CD4-positive, alpha-beta T cell treated with Interleukin-6 for 4 hours (primary cell): ENCODE measurements at places on chromosomes 4 and X.

DNA sequence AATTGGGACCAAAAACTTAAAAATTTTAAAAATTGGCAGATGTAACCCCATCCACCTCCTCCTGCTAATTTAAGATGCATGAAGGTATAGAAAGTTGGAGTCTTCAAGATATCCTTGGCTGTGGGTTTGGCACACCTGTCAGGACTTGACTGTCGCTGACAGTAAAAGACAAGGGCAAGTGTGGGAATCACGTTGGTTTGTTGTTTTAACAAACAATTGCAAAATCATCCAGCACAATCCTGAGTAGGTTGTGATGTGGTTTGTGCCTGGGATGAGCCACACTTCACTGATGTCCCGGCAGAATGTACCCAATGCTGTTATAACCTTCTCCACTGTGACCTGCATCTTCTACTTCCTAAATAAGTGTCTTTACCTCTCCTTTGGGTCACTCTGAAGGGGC is 24.0 kb downstream of the HOPX start:
- DNase-seq = no peak

- no peak for DNase-seq
Observed at GRCh38 chr4:152200511-152201333, 335.2 kb downstream of the FBXW7 start.

- DNase-seq = no peak
Observed at GRCh38 chrX:76802708-76803107, 375.2 kb downstream of the MAGEE1 start.

GRCh38 chrX:120749141-120749846 is 119.4 kb upstream of the C1GALT1C1 start:
- DNase-seq = no peak

DNA sequence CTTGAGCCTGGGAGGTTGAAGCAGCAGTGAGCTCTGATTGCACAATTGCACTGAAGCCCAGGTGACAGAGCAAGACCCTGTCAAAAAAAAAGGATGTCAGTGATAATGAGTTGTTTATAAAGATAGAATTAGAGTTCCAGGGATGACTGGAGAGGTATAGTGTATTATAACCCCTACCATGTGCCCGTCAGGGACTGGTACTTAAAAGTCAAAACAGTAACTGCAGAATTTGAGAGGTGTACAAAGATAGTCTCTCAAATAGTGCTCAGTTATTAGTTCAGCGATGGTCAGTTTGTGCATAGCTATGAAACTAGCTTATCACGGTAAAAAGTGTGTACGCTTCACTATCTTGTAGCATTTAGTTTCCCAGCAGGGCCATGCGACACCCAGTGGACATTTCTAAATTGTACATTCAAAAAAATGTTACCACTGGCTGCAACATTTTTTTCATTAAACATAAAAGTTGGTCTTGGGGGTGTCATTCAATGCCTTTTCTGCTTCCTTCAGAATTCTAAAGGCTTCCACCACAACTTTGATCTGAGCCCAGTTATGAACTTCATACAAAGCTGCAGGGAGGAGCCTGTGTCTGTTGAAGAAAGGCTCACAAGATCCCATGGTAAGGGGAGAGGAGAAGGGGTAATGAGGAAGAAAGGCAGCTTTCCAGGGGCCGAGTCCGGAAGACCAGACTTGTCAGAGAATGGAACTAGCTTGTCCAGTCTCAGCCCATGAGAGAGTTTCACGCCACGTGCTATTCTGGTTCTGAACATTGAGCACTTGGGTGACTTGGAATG is 9.2 kb upstream of the GYG2 start:
- no peak for DNase-seq

DNA sequence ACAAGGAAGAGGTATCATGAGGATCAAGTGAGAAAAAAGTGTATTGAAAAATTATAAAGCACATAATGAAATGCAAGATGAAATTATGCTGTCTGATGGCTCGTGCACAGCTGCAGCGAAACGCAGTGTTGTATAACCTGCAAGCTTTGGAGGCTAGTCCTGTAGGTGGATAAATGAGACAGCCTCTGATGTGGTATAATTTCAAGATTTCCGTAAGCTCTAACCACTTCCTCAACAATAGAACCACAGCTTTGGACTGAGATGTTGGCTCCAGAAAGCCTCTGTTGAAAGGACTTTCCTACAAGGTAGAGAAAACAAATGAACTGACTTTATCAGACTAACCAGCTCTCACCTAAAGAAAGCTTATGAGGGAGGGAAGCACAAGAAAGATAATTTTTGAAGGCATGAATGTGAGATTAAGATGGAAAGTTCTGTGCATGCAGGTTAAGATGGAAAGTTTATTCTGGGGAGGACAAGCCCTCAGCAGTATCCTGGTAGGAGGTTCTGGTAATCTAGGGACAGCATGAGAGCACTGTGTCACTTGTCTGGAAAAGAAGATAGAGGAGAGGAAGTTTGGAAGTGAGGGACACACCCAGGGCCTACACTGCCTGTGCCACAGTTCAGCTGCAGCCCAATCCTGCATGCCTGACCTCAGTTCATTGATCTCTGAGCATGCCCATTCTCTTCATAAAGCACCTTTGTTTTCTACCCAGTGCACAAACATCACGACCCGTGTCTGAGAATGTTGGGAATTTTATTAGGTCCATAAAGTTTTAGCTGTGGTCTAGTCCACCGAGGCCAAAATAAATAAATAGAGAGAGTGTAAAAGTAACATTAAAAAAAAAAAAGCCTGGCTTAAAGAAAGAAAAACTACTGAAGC is 161.5 kb upstream of the SFRP2 start:
- no peak for DNase-seq

- no peak for DNase-seq
Observed at GRCh38 chr4:19850909-19851308, 400.8 kb upstream of the SLIT2 start.

- no peak for DNase-seq
Observed at GRCh38 chr4:150219841-150220240, 141.6 kb downstream of the DCLK2 start.

DNA sequence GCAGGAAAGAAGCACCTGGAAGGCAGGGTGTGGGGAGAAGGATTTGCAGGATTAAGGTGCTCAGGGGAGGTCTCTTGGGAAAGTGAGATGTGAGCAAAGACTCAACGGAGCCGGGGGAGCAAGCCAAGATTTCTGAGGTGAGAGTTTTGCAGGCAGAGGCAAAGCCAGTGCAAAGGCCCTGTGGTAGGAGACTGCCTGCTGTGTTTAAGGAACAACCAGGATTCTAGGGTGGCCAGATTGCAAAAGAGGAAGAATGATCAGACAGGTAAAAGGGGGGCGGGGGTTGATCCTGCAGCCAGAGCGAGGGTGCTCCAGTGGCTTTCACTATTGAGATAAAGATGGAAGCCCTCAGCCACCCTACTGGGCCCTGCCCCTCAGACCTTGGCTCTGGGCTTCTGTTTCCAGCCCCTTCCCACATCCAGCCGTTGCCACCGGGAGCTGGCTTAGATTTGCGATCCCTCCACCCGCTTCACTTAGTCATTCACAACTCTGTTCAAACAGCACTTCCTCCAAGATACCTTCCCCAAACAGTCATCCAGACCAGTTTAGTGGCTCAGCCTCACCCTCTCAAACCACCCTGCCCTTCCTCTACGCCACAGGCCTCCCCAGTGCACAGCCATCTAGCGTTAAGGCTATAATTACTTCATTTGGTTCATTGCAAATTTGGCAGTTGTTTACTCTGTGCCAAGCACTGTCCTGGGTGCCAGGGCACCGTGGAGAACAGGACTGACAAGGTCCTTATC is 23.3 kb upstream of the BCOR start:
- DNase-seq = no peak

DNA sequence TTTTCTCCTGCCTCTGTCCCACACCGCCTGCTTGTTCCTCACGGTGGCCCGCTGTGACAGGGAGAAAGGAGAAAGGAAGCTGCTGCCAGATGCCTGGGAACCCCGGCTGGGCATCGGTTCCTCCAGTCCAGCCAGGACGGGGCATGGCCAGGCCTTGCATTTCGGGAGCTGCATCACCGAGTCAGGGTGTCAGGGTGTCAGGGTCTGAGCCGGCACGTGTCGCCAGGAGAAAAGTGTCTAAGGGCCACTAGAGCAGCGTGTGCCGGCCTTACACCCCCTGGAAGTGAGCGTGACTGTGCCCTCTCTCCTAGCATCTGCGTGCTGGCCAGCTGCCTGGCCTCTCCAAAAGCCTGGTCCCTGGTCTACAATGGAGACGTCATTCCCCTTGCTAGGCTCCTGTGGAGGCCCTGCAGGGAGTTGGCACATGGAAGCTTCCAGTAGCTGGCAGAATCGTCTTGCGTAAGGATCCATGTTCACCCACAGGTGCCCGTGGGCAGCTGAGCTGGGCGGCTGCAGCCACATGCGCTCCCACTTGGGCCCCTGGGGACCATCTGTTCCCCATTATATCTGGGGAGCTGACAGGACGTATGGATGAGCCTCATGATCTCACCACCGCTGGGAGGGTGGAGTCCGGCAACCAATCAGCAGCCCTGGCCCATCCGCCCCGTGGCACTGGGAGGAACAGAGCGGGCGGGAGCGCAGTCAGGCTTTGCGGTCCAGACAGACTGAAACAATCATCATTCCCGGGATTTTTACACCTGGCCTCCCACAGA is 39.9 kb upstream of the HMX1 start:
- DNase-seq = no peak

DNA sequence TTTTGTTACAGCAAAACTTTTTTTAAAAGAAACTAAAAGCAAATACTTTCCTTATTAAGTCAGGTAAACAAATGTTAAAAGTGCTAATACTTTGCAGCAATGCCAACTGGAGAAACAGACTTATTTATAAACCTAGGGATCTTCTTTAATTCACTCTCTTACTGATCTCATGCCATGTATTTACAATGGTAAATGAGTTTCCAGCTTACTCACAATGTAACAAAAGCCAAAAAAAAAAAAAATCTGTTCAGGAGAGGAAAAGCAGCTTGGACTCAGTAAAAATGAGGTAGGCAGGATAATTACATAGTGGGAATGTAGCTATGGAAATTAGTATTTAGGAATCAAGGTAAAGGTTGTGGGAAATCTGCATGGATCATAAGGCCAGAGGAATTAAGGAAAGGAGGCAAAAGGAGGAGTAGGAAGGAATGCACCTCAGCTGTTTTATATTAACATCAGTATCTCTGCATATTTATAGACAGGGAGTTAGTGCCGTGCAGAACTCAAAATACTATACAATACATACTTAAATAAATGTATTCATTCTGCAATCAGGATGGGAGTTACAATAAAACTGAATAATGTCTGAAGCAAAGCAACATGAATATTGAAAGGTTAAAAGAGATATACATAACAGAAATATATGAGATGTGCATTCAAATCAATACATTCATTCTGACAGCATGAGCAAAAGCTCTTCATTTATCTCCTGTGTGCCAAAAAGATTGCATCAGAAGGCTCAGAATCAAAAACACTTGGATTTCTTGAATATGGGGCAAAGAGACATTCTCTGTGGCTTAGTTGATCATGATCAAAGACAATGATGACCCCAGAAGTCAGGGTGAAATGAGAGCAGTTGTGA is 57.9 kb upstream of the ETNPPL start:
- DNase-seq = no peak

DNA sequence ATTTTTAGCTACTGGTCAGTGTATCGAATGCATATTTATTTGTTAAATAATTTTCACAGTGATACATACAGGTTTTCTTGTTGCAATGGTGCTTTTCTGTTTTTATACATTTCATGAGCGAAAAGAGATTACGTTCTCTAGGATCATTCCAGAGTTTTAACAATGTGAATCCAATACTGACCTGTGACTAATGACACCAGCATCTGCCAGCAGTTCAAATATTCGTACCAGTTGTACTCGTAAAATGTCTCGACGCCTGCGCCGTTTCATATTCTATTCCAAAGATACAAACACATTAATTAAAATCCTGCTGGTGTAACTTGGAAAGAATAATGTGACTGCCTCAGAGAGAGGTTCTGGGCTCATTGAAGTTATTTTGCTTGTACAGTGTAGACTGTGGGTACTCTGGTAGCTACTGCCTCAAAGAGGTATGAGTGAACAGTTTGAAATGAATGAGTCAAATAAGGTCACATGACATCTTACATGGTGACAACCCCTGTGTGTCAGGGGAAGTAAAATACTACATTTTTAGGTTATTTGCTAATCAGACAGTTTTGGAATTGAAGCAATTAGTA is 80.7 kb downstream of the ZAR1 start:
- DNase-seq = no peak

DNA sequence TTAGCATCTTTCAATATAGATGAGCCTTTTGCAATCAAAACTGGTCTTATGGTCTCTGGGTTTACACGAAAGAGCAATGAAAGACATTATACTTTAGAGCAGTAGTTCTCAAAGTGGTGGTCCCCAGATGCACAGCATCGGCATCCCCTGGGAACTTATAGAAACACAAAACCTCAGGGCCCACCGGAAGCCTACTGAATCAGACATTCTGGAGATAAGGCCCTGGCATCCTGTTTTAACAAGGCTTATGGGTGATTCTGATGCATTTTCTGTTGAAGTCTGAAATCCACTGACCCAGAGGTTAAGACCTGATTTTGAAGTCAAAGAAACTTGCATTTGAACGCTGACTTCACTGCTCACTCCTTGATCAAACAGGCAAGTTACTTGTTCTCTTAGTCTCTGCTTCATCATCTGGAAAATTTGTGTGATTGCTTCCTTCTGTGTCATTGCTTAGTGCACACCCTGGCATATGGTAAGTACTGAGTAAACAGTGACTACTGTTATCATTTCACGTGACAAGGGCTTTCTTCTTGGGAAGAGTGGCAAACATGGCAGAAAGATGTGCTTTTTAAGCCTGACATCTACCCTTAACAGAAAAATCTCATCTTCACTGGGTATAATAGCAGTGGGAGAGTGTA is 14.5 kb downstream of the CHRNA9 start:
- DNase-seq = no peak

DNA sequence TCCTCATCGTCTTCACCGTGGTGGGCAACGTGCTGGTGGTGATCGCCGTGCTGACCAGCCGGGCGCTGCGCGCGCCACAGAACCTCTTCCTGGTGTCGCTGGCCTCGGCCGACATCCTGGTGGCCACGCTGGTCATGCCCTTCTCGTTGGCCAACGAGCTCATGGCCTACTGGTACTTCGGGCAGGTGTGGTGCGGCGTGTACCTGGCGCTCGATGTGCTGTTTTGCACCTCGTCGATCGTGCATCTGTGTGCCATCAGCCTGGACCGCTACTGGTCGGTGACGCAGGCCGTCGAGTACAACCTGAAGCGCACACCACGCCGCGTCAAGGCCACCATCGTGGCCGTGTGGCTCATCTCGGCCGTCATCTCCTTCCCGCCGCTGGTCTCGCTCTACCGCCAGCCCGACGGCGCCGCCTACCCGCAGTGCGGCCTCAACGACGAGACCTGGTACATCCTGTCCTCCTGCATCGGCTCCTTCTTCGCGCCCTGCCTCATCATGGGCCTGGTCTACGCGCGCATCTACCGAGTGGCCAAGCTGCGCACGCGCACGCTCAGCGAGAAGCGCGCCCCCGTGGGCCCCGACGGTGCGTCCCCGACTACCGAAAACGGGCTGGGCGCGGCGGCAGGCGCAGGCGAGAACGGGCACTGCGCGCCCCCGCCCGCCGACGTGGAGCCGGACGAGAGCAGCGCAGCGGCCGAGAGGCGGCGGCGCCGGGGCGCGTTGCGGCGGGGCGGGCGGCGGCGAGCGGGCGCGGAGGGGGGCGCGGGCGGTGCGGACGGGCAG is 792 bp downstream of the ADRA2C start:
- DNase-seq = no peak

GRCh38 chr4:157004279-157005161 is 32.9 kb upstream of the PDGFC start:
- no peak for DNase-seq
